ENCODE measurements at places on chromosomes 12 and 14.

DNA sequence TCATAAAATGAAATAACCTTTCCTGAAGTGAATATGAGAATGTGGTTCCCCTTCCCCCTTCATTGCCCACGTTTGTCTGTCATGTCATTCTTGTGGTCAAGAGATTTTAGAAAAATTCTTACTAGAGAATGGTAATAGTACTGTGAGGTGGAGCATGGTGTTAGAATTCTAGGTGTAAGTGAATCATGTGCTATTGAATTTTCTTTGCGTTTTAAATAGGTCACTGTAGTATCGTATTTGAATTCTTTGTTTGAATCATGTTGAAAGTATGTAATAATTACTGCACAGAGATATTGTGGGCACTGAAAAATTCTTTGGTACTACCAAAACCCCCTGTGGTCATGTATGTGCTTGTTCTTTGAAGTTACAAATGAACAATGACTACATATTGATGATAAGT, 49.9 kb downstream of the FUT8 start:
- no peak for DNase-seq

- DNase-seq = no peak
Measured at GRCh38 chr12:80268924-80269749, 169.8 kb downstream of the OTOGL start.

DNA sequence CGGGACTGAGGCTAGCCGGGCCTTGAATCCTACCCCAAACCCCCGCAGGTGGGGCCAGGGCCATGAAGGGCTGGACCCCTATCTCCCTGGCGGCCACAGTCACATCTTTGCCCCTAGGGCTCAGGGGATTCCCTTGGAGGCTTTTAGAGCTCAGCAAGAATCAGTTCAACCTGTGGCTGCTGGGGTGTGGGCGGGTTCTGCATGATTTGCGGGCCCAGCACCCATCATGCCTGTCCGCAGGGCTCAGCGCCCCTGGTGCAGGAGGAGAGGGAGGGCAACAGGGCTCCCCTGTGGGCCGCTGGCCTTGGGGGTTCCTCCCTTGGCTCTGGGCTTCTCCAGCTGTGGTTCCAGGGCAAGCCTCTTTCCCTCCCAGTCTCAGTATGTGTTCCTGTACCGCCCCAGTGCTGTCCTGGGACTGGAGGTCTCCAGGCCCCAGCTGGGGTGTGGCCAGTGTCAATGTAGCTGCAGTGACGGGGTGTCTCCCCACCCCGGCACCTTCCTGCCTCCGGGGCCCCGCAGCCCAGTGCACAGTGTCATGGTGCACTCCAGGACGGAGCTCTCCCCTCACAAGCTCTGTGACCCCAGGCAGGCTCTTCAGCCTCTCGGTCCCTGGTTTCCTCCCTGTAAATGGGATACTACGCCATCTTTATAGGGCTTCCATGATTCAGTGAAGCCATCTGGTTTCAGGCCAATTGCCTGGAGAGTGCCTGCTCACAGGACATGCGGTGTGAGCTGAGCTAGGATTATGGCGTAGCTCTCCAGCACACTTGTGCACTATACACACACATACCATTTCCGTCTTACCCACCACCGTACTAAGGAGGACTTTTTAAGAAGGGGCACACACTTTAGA, 9.9 kb upstream of the LBHD2 start:
- DNase-seq = no peak

- DNase-seq = no peak
Measured at GRCh38 chr14:59363531-59364226, 101.5 kb downstream of the GPR135 start.

DNA sequence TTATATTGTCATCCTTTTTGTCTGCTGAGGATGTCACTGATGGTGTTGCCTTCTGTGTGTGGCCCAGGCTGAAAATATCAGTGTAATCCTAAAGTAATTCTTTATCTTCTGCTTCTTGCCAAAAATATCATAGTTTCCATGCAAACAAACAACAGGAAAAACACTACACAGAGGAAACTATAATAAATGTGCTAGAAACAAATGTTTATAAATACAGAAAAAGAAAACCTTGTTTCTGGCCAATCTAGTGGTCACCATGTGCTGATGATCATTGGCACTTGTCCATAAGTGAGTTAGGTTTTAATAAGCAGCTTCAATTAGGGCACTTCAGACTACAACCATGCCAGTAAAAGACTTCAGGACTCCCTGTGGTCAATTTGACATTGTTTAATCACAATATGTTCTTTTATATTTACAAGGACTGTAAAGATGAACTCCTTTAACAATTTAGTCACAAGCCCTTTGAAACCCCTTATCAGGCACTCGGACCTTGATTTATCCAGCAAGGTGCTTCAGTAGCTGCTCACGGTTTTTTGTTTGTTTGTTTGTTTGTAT, 124.8 kb downstream of the TMTC3 start:
- DNase-seq = no peak

DNA sequence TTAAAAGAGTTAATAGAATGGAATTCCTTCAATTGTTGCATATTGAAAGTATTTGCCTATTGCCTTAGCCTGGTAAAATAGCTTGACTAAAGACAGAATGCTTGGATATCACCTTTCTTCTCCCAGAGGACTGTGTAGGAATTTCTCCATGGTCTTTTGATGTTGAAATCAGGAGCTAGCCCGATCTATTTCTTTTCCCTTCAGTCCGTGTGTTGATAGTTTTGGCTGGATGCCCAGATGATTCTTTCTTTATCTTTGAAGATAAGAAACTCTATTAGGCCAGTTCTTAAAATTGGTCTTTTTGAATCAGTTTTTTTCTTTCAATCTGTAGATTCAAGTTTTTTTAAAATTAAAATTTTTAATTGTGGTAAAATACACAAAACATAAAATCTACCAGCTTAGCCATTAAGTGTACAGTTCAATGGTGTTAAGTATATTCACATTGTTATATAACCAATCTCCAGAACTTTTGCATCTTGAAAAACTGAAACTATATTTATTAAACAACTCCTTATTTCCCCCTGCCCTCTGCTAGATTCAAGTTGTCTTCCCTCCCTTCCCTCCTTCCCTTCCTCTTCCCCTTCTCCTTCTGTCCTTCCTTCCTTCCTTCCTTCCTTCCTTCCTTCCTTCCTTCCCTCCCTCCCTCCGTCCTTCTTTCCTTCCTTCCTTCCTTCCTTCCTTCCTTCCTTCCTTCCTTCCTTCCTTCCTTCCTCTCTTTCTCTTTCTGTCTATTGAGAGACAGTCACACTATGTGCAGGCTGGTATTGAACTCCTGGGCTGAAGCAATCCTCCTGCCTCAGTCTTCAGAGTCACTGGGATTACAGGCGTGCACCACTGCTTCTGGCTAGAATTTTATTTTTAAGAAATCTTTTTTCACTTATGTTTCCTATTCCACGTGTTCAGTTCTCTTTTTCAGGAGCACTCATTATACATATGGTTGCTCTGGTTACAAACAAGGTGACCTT, 10.1 kb downstream of the LACRT start:
- DNase-seq = no peak

GRCh38 chr14:50530358-50530757, 2.0 kb downstream of the MAP4K5 start:
- no peak for DNase-seq

- no peak for DNase-seq
Measured at GRCh38 chr12:131356485-131357184, 354.3 kb upstream of the SFSWAP start.

DNA sequence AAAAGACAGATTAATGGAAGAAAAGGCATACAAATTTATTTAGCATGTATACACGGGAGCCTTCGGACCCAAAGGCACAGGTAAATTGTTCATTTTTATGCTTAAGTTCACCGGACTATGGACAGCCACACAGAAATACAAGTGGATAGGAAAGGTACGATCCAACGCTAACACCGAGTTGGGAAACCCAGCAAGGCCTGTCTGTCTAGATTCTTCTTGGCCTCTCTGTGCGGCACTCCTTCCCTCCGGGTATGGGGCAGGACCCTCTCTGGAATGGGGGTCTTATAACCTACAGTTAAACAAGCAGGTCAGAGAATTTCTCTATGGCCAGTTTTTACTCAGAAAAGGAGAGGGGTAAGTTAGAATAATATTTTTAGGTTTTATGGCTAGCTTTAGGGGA, 23.4 kb upstream of the ZDHHC17 start:
- DNase-seq = no peak
